ENCODE measurements at places on chromosomes 7 and 10. TPM values are rescaled to one million over a fixed set of nuclear protein-coding genes. Genes with fewer than 3 reads are reported as not detected.

The PCLO gene
- total RNA-seq, result 2.8 TPM

The MAT1A gene
- 0.53 TPM for total RNA-seq

DNA sequence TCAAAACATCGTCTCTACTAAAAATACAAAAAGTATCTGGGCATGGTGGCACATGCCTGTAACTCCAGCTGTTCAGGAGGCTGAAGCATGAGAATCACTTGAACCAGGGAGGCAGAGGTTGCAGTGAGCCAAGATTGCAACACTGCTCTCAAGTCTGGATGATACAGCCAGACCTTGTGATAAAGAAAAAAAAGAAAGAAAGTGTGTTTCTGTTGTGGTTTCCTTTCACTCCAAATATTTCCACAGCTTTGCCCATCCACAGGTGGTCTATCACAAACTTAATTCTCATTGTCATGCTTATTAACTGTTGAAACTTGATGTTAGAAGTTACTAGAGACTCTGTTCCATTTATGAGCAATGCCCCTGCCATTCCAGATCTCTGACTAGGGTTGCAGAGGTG, 316.0 kb upstream of the SEMA3C start:
- DNase-seq, result no peak

DNA sequence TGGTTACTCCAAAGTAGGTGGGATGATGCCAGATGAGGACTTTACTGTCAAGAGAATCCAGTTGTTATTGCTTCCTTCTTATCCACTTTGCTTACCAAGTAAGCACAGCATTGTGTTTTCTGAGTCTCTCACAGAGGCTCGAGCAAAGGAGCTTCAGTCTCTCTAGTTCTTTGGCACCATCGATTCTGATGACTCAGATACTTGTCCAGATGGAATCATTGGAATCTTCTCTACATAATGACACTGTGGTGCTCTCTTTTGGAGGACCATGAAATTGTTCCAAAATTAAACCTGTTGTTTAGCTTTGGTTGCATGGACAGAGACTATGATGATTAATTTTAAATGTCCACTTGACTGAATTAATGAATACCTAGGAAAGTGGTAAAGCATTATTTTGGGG, 132.6 kb downstream of the NXPH1 start:
- no peak for DNase-seq

The CCL24 gene
- total RNA-seq, result not detected

Data from endodermal cell (in vitro differentiated cells).